NCI-H345 (cell line): ENCODE measurements at places on chromosomes 6 and 20.

- no peak for DNase-seq
Observed at GRCh38 chr6:97110626-97111025, 172.4 kb downstream of the MMS22L start.

DNA sequence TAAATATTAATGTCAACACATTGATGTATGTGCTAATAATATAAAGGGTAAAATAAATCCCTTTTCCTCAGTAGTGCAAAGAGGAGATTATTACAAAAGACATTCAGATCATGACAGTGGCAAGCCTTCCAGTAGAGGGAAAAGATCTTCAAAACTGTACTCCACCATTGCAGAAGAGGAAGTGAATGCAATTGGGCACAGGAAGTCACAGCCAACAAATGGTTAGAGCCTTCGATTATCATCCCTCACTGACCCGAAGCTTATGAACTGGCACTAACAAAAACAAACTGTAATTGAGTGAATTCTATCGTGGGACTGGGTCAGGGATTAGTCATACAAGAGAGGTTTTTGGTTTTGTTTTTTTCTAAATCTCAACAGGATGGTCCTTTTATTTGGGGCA is 39.3 kb upstream of the SCGN start:
- DNase-seq: no peak

DNA sequence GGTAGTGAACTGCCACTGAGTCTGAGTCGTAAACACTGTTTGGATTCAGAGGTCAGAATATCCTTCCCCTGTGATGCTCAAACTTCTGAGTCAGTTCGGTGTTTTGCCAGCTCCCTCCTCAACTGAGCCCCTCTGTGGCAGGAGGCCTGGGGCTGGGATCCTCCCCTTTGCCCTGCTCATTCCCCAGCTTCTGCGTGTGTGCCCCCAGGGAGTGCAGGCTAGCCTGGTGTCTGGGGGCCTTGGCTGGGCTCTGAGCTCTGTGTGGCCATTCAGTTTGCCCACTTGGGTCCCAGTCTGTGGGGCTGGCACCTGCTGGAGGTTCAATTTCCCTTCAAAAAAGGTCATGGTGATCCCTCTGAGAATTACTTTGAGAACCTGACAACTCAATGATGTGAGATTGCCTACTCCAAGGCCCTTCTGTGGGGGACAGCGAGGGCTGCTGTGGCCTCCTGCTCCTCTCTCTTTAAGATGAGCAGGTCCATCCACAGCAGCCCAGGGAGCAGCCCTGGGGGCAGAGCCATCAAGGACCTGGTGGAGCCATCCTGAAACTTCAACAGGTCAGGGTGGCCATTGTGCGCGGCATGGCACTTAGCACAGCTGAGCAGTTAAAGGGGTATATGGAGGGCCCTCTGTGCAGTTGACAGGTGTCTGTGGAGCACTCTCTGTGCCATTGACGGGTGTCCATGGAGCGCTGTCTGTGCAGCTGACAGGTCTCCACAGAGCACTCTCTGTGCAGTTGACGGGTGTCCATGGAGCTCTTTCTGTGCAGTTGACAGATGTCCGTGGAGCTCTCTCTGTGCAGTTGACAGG is 147.2 kb downstream of the SYCP2 start:
- no peak for DNase-seq

GRCh38 chr20:62636446-62636845 is 5.9 kb upstream of the SLCO4A1 start:
- DNase-seq: no peak

GRCh38 chr6:88725111-88725975 is 238.1 kb downstream of the RNGTT start:
- DNase-seq: no peak

- DNase-seq: no peak
Observed at GRCh38 chr6:22880686-22881433, 311.5 kb downstream of the HDGFL1 start.

GRCh38 chr20:258963-259362 is 1.4 kb downstream of the DEFB132 start:
- DNase-seq: no peak

- DNase-seq: no peak
Observed at GRCh38 chr6:24357336-24358218, at the start of gene DCDC2. TSS of gene DCDC2 (minus strand) at chr6:24358059. CDS start at chr6:24357750, 309 bp downstream.

GRCh38 chr20:45300961-45301360 is 5.7 kb upstream of the RBPJL start:
- DNase-seq: peak; percentile 12

- no peak for DNase-seq
Observed at GRCh38 chr6:84643778-84644177, 120.6 kb downstream of the TBX18 start.

GRCh38 chr20:20241976-20242375 is 125.9 kb upstream of the INSM1 start:
- peak; percentile 89 for DNase-seq

GRCh38 chr20:21149344-21149743 is 23.5 kb downstream of the KIZ start:
- no peak for DNase-seq

GRCh38 chr20:48069596-48069995 is 284.3 kb upstream of the SULF2 start:
- no peak for DNase-seq

- no peak for DNase-seq
Observed at GRCh38 chr6:109172101-109172746, 76.9 kb downstream of the CEP57L1 start.

DNA sequence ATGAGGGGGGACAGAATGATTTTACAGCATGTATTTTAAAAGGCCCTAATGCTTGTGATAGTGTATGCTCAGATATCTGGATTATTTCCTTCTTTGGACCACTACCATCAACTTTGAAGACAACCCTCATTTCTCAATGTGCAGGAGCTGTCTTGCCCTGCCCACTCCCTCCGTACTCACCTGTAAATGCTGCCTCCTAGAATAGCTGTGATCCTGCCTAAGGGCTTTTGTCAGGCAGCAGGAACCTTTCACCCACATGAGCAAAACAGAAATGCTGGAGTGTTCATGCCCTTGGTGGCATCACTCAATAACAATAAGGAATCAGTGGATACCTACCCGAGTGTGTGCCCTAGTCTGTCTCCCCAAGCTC is 723.6 kb upstream of the FLRT3 start:
- DNase-seq: no peak

DNA sequence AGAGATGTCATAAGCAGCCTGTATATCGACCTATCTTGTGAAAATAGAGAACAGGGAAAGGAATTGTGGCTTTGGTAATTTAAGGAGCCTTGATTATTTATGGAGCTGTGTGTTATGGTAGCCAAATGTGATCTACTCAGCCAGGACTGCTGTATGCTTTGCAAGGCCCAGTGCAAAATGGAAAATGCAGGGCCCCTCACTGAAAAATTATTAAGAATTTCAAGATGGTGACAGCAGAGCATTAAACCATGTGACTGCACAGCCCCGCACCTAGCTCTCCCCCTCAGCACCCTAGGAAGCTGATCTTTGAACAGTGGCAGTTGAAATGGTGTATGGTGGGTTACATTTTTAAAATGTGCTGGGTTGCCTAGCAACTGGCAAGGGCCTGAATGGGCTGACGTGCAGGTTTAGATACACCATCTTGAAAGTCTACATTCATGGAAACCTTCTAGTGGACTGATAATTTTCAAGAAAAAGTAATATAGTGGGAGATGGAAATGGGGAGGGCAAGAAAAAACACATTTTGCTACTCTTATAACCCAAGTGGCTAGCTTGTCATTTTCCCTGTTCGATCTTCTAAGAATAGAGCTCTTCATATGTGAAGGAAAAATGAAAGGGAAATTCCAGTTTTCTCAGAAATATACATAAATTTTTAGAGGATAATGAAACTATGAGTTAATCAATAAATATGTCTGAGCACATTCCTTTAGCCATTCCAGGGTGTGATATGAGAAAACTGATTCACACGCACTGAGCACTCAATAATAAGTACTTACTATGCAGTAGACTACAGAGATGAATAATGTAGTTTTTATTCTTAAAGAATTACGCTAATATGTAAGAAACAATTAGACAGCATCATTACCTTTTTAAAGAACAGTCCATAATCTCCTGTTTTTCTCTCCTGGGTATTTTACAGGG is 208.0 kb downstream of the ARHGAP18 start:
- DNase-seq: no peak

DNA sequence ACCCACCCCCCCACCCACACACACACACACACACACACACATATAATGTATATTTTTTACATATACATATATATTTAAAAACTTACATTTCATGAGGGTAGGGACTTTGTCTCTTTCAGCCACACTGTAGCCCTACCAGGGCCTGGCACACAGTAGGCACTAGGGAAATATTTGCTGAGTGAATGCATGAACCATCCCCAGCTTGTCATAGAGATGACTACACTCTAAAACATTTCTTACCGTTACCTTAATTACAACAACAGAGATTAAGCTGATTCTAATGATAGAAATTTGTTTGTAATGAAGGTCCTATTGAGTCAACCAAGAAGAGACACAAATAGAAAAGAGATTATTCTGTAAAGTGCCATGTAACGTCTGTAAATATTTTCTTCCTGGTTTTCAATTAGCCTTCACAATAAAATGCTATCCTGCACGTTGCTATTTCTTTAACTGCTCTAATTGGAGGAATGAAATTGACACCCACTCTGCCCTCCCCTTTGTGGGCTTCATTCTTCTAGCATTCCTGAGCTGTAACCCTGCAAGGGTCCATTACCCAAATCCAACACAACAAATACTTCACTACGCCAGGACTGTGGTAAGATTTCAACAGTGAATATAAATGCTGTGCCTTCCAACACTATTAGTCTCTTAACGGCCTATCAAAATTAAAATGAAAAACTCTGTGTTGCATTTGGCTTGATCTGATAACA is 30.8 kb downstream of the SIM1 start:
- DNase-seq: no peak

DNA sequence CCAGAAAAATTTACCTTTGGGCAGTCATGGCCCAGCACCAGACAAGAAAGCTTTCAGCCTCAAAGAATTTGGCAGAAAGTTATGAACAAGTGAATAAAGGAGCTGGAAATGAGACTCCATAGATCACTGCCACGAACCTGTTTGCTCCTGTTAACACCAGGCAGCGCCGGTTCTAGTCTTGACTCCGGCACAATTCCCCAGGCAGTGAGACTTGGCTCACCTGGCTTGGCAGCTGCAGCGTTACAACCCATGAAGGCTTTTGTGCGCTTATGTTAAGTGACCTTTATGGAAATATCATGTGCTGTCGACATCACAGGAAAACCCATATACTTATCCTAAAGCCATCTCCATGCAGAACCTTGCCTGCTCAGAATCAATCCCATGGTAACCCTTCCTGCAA is 22.2 kb upstream of the FOXC1 start:
- DNase-seq: no peak

- no peak for DNase-seq
Observed at GRCh38 chr6:130583268-130583667, 217.5 kb downstream of the TMEM200A start.

DNA sequence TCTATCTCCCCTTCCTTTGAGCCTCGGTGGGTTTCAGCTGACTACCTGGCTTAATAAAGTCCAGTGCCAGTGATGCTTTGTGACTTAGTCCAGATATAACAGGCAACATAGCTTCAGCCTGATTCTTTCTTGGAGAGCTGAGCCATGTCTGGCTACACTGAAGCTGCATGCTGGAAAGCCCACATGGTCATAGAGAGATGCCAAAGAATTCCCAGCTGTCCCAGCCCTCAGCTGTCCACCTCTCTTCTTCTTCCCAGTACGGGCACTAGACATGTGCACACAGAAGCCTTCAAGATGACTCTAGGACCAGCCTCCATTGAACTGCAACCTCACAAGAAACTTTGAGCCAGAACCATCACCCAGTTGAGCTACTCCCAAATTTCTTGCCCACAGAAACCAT is 154.1 kb upstream of the MYLIP start:
- no peak for DNase-seq

GRCh38 chr6:15845492-15845891 is 182.7 kb upstream of the DTNBP1 start:
- DNase-seq: no peak

GRCh38 chr6:153062516-153062915 is 60.0 kb upstream of the MTRF1L start:
- DNase-seq: no peak

- DNase-seq: no peak
Observed at GRCh38 chr6:40743690-40744446, 156.7 kb upstream of the LRFN2 start.

DNA sequence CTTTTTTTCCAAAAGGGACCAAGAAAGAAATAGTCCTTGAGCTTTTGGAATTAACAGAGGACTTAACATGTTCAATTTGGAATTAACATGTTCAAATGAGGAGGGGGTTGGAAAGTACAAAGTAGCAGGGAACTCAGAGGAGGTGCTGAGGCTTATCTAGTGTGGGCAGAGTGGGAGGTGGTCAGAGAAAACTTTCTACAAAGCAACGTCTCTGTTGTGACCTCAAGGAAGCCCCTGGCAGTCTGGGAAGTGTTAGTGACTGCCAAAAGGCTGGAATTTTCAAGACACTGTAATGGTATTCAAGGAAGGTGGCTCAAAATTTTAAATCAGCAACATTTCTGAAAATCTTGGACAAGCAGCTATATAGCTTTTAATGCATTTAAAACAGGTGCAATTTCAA is 7.3 kb downstream of the ECI2 start:
- no peak for DNase-seq

- no peak for DNase-seq
Observed at GRCh38 chr6:107080036-107080435, 35.3 kb downstream of the BEND3 start.

DNA sequence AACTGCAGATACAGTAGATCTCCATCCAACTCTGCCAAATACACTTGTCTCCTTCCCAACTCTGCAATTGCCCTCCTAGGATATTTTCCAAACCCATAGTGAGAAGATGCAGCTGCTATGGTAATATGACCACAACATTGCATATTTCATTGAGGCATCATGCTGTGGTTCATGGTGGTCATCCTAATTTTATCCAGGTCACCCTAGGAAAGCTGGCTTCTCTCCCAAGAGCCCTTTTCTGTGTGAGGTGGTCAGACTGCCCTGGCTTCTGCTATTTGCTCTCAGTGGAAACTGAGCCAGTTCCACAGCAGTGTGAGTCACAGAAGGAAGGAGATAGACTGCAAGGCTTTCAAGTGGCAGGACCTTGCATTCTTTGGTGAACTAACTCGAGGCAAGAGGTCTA is 5.5 kb downstream of the OGFRL1 start:
- no peak for DNase-seq

GRCh38 chr6:103783329-103783728 is 1076.4 kb downstream of the HACE1 start:
- peak; percentile 90 for DNase-seq

- DNase-seq: no peak
Observed at GRCh38 chr6:52495922-52496321, 75.8 kb downstream of the EFHC1 start.

DNA sequence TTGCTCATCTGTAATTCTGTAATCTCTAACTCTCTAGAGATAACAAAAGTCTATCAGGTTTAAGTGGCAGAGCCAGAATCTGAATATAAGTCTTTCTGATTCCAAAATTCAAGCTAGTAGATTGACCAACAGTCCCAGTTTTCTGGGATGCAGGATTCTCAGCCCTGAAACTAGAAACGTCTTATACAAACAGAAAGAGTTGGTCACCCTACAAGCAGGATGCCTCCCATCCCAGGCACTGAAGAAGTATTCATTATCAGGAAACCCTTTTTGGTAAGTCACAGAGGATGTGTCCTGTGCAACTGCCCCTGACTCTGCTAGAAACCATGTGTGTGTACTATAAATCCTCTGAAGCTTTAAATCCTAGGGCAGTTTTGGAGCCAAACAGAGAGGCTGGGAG is 135.0 kb downstream of the CARMIL1 start:
- DNase-seq: no peak

- DNase-seq: no peak
Observed at GRCh38 chr6:157997893-157998608, 16.4 kb downstream of the SYNJ2 start.

GRCh38 chr6:81594501-81594900 is 158.0 kb downstream of the TENT5A start:
- DNase-seq: no peak
